ENCODE measurements at places on chromosomes 11 and 22.
A peak's percentile ranks its signal among the peaks of the same experiment; 100 is the strongest.

- H3K4me1 ChIP-seq: no peaks in the 10 kb centered on the region
- H3K27ac ChIP-seq: no peak overlapping the region
- no peak for DNase-seq
- no peak overlapping the region for H3K4me3 ChIP-seq
These were observed 27.8 kb downstream of the RGL4 start for GRCh38 chr22:23718371-23719165.

GRCh38 chr22:48936391-48936790 is 891.3 kb downstream of the BRD1 start:
- no peak overlapping the region for H3K27ac ChIP-seq
- H3K36me3 ChIP-seq: no peaks in the 10 kb centered on the region
- H3K27me3 ChIP-seq: no peaks in the 10 kb centered on the region
- DNase-seq: no peak
- H3K4me3 ChIP-seq: no peak overlapping the region

DNA sequence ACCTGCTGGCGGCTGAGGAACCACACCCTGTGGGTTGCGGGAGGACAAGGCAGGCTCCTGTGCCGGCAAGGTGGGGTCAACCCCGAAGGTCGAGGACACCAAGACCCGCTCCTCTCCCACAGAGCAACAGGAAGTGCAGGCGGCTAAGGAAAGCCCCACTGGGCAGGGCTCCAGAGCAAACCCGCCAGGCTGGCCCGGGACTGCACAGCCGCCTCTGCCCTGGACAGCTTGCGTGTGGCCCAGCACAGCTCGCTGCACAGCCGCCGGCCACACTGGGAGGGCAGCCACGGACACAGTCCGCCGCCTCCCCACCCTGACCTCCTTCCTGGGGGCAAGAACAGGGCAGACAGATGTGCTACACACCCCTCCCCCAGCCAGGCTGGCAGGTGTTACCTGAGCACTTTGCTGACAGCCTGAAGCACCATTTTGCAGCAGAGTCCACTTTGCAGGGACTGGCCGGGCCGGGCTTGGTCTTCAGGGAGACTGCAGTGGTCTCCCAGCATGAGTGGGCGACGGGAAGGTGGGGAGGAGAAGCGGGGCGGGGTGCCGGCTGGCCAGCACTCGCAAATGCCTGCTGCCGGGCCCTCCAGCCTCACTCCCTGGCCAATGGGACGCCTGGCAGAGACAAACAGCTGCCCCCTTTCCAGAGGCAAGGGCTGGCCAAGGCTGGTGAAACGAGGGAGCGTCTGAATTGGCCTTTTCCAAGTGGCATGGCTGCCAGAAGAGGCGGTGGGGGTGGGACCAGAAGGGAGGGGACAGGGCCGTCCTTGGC is at the start of gene MOB2:
MOB2 (minus strand) TSS at position 726 of the 772 bp plus-strand sequence; CDS start at position 503, 223 bp downstream.
- no peaks in the 10 kb centered on the region for H3K36me3 ChIP-seq
- H3K4me1 ChIP-seq: no peaks in the 10 kb centered on the region
- DNase-seq: no peak
- H3K27ac ChIP-seq: no peak within 1 kb of the TSS

- peaks cover 27% of the 10 kb centered on the region for H3K27me3 ChIP-seq
- no peaks in the 10 kb centered on the region for H3K36me3 ChIP-seq
- H3K4me1 ChIP-seq: no peaks in the 10 kb centered on the region
- H3K4me3 ChIP-seq: no peak overlapping the region
- no peak overlapping the region for H3K27ac ChIP-seq
These were observed 26.2 kb downstream of the OR2AG2 start for GRCh38 chr11:6745465-6746015.

DNA sequence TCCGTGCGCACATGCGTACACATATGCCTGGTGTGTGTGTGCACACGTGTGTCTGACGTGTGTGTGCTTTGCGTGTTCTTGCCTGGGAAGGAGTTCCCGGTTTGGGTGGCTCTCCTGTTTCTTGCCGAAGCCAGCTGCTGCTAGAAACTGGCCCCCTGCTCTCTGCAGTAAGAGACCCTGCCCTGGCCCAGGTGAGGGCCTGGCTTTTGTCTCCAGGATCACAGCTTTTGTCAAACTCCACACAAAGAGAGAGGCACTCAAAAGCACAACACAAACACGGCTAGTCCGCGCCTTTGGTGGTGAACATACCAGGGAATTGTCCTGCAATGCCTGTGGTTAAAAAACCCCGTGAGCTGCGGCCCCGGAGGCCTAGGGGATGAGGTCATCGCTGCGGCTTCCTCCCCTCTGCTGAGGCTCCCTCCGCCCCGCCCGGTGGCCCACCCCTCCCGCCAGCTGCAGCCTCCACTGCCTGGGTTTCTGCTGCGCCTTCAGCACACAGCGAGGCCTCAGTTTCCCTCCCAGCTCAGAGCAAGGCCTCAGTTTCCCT is 88.9 kb downstream of the KCNQ1 start:
- DNase-seq: peak; percentile 91
- H3K27ac ChIP-seq: peak overlapping the region; percentile 73
- H3K4me1 ChIP-seq: peaks cover 17% of the 10 kb centered on the region

DNA sequence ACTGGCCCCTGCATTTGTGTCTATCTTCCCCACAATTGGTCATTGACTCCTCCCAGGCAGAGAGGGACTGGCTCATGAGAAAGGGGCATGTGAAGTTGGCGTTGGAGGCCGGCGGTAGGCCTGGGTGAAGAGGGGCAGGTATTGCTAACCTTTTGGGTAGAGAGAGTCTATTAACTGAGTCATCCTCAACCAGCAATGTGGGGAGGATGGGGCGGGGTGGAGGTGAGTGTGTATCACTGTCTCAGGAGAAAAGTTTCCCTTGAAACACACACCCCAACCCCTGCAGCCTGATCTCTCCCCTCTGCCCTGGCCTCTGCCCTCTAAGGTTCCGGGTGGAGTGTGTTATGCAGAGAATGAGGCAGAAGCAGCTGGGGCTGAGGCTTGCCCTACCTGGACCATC is 60.1 kb upstream of the PHF21B start:
- H3K36me3 ChIP-seq: no peaks in the 10 kb centered on the region
- H3K27me3 ChIP-seq: no peaks in the 10 kb centered on the region
- no peak overlapping the region for H3K27ac ChIP-seq

DNA sequence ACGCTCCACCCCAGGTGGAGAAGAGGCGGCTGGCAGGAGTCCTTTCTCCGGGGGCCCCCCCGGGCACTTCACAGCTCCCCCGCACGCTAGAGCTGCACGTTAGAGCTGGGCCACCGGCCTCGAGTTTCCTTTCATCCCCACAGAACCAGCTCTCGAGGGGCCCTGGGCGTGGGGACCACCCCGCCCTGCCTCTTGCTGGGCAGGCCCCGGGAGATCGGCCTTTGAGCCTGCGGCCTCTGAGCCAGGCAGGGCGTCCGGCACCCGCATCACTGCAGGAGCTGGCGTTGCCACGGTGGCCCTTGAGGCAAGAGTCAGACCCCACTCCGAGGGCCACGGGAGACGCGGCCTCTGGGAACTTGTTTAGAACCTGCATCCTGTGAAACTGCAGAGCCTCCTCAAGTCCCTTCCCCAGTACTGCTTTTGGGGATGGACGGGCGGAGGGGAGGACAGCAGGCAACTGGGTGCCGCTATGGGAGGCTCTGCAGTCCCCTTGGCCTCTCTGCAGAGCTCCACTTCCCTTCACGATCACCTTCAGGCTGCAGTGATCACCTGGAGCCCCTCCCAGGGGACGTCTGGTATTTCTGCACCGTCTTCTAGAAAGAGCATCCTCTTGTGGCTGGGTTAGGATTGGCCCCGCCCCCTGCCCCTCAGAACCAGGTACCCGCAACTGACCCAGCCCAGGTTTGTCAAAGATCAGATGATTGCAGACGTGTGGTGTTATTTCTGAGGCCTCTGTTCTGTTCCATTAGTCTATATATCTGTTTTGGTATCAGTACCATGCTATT is 13.9 kb upstream of the GAL start:
- no peaks in the 10 kb centered on the region for H3K4me1 ChIP-seq
- H3K27ac ChIP-seq: no peak overlapping the region
- no peaks in the 10 kb centered on the region for H3K36me3 ChIP-seq
- no peak overlapping the region for H3K4me3 ChIP-seq

DNA sequence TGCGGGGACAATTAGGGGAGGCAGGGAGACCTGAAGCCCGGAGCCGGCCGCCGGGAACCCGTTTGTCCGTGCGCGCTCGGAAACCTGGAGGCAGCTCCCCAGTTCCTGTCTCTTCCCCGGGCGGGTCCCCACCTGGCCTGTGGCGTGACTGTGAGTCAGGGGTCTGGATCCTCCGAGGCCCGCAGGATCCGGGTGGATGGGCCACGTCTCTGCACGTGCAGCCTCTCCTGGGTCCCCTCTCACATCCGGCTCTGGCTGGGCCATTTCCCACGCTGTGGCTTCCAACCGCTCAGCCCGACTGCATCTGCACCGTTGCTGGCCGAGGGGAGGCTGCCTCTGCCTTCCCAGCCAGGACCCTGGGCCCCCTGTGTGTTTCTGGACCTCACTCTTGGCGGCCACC is 14.8 kb upstream of the H19 start:
- H3K36me3 ChIP-seq: no peaks in the 10 kb centered on the region
- H3K27me3 ChIP-seq: no peaks in the 10 kb centered on the region
- no peak overlapping the region for H3K4me3 ChIP-seq
- no peak overlapping the region for H3K27ac ChIP-seq
- no peaks in the 10 kb centered on the region for H3K4me1 ChIP-seq
- no peak for DNase-seq

DNA sequence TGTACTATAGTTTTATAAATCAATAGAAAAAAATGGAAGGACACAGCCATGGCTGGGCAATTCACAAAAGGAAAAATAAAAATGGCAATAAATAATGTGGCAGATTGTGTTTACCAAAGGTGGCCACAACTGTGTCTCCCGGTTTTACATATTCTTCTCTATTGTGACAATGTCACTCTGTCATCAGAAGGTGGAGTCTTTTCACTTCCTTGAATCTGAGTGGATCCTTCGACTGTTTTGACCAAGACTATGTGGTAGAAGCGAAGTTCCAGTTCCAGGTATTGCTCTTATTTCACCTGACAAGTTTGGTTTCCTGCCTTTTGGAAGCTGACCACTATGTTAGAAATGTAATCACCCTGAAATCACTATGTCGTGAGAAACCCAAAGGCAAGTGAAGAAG is 31.0 kb upstream of the HSD17B12 start:
- no peak overlapping the region for H3K4me3 ChIP-seq
- DNase-seq: no peak
- no peaks in the 10 kb centered on the region for H3K4me1 ChIP-seq
- no peaks in the 10 kb centered on the region for H3K27me3 ChIP-seq
